Lower lobe of right lung (tissue), 2 donors: ENCODE measurements at places on chromosomes 6 and 20. TPM values are rescaled to one million over a fixed set of nuclear protein-coding genes. Genes with fewer than 3 reads are reported as not detected.

EGFL8 gene
- 13.4 TPM for total RNA-seq

- no peak overlapping the region for H3K4me3 ChIP-seq
- DNase-seq = no peak
- peaks cover 23% of the 10 kb centered on the region for H3K27me3 ChIP-seq
- H3K4me1 ChIP-seq = no peaks in the 10 kb centered on the region
- H3K27ac ChIP-seq = no peak overlapping the region
Measured at GRCh38 chr20:57557926-57558613, 2.8 kb upstream of the PCK1 start.

DNA sequence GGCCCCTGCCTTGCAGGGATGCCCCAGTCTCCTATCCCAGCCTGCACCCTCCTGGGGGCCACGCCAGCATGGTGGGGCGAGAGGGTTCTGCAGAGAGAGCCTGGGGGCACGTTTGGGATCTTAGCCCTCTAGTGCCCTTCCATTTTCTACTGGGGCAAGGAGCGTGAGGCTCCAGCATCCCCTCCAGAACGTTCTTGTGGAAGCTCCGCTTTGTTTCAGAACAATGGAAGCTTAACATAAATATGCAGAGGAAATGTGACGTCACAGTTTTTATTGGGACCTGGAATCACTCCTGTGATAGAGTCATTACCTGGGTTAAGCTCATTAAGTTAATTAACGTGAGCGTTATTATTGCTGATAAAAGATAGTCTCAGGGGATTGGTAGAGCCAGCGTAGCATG, 19.6 kb downstream of the BHLHE23 start:
- no peaks in the 10 kb centered on the region for H3K4me1 ChIP-seq
- no peak for DNase-seq
- no peak overlapping the region for H3K27ac ChIP-seq
- no peaks in the 10 kb centered on the region for H3K36me3 ChIP-seq

GRCh38 chr20:43976547-43976946, 61.9 kb downstream of the TOX2 start:
- no peak for DNase-seq
- peaks cover 4% of the 10 kb centered on the region for H3K4me1 ChIP-seq
- no peak overlapping the region for H3K4me3 ChIP-seq
- no peaks in the 10 kb centered on the region for H3K36me3 ChIP-seq
- no peak overlapping the region for H3K27ac ChIP-seq

DNA sequence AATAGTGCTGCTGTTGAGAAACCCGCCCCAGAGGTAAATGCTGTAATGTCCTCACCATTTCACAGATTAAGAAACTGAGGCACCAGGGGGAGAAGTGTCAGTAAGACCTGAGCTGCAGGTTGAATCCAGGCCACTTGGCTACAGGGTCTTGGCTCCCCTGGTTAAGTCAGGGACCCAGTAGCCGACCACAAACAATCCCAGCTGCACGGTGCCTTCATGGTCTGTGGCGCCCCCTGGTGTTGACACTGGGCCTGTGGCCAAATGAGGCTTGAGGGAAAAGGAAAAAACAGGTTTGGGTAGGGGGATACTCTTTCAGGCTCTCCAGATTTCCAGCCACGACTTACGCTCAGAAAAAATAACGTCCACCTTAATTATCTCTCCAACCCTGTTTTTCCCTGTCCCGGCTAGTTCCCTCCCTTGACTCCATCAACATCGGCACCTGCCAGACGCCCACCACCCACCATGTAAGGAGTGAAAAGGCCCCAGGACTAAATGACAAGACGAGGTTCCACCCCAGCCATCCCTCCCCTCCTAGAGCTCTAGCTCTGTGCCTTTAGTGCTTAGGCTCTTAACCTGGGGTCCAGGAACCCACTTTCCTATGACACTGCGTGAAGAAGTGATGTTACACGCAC, 47.7 kb upstream of the POLR1H start:
- no peaks in the 10 kb centered on the region for H3K36me3 ChIP-seq
- no peaks in the 10 kb centered on the region for H3K27me3 ChIP-seq
- no peak overlapping the region for H3K27ac ChIP-seq

DNA sequence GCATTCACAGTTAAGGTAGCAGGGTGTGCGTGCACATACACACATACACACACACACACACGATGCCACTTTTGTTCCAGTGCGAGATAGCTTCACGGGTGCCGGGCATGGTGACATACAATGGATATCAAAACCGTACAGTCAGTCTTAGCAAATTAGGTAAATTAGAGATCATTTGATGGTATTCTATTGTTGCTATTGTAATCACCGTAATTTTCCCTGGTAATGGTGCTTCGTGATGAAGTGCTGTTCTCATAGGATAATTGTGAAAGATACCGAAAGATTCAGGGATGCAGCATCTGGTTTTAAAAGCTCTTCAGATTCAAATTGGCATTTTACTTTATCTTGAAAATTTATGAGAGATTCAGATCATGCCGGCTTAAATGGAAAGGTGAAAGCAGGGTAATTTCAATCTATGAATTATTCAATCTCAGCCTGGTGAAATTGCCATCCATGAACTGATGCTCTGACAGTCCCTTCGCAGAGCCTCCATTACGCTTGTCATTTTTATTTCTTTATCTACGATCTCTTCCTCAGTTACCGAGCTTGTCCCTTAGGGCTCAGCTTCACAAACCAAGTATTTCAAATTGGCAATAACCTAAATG, 71.3 kb upstream of the SOX4 start:
- no peak overlapping the region for H3K4me3 ChIP-seq
- no peaks in the 10 kb centered on the region for H3K36me3 ChIP-seq
- H3K4me1 ChIP-seq = no peaks in the 10 kb centered on the region
- H3K27me3 ChIP-seq = no peaks in the 10 kb centered on the region
